ENCODE measurements at places on chromosomes 4 and X. TPM values are rescaled to one million over a fixed set of nuclear protein-coding genes. Genes with fewer than 3 reads are reported as not detected.

DNA sequence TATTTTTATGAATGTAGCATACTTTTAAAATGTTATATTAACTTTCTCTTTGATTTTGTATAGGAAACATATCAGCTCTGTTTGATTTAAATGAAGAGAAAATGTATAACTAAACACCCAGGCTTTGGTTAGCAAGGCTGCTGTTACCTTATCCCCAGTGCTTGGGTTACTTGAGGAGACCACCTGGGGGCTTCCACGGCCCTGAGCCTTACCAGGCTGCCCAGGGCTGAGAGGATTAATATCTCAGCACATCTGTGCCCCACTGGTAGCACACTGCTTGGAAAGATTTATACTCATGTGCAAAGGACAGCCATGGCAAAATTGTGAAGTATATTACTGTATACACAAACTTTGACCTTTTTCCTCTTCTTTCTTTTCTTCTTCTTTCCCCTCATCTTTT lies 752.9 kb downstream of the RAPGEF2 start:
- no peak for DNase-seq

GRCh38 chr4:38154681-38155588 lies 194.7 kb downstream of the PTTG2 start:
- DNase-seq = peak; percentile 77

DNA sequence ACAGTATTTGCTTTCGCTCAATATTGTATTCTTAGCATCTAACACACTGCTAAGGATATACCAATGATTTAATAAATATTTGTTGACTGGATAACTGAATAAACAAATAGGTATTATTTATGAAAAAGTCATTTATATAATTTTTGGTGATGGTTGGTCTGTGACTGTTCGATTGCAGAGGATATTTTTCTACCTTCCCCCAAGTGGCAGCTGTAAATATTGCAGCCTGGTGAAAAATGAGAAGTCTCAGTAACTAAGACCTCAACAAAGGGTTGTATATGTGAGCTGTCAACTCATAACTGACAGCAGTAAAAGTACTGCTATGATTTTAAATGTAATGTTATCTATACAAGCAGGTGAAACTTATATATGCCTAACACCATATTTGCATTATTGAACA lies 36.0 kb downstream of the HTR2C start:
- DNase-seq = no peak

The MGAT4D gene
- total RNA-seq = not detected

The POF1B gene
- total RNA-seq = 2.5 TPM

The DDX53 gene
- total RNA-seq = not detected

All from lower lobe of right lung (tissue), 2 donors.